Foreskin fibroblast (primary cell): ENCODE measurements at places on chromosomes 1 and 21.

GRCh38 chr1:107626073-107626796, 338.7 kb downstream of the VAV3 start:
- DNase-seq = no peak

DNA sequence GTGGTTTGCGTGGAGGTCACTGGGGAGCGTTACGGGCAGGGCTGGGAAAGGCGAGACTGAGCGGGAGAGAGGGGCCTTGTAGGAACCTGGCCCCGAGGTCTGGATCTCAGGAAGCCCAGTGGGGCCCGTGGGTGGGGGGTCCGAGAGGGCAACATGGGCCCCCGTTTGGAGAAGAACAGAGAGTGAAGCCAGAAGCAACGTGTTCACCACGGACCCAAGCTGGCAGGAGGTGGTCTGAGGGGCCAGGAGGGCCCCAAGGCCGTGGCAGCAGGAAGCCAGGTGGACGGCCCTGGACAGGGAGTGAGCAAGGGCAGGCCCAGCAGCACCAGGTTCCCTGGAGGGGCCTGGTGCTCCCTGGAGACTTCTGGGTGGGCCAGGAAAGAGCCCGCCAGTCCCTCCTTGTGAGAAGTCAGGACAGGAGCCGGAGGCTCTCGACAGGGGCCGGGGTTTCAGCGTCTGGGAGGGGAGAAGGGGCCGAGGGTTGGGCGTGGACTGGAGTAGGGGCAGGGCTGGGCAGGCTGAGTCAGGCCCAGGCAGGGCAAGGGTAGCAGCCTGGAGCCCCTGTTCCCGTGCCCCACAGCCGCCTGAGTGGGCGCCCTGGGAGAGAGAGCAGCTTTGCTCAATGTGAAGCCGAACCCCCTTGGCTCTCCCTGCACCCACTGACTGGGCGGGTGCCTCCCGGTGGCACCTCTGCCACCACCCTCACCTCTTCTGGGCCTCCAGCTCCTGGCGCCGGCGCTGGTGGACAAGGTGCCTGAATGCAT, 33.5 kb downstream of the CFAP74 start:
- DNase-seq = no peak

DNA sequence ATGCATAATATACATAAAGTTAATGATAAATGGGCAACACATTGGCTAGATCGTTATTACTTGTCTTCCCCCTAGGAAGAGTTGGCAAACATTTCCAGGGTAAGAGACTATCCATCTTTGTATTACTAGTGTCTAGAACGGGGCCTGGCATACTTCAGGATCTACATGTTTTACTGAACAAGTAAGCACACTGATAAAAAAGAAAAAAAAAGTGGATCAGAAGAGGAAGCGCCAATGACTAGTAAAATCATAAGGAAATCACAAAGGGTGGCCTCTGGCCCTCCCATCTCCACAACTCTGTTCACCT, 482 bp downstream of the TM2D1 start:
- no peak for DNase-seq

DNA sequence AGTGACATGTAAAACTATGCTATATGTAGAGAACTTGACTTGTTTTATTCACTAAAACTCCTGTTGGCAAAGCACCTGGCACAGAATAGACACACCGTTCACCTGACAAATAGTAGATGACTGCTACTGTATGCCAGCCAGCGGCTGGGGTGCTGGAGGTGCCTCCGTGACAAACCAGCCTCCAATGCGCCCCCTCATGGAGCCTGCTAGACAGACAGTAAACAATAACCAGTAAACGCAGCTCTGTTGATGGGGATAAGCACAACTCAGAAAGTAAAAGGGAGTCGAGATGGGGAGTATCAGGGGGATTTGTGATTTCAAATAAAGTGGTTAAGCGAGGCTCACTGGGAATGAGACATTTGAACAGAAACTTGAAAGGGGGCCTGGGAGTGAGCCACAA, 107.2 kb downstream of the PRDM2 start:
- DNase-seq = peak; percentile 62

DNA sequence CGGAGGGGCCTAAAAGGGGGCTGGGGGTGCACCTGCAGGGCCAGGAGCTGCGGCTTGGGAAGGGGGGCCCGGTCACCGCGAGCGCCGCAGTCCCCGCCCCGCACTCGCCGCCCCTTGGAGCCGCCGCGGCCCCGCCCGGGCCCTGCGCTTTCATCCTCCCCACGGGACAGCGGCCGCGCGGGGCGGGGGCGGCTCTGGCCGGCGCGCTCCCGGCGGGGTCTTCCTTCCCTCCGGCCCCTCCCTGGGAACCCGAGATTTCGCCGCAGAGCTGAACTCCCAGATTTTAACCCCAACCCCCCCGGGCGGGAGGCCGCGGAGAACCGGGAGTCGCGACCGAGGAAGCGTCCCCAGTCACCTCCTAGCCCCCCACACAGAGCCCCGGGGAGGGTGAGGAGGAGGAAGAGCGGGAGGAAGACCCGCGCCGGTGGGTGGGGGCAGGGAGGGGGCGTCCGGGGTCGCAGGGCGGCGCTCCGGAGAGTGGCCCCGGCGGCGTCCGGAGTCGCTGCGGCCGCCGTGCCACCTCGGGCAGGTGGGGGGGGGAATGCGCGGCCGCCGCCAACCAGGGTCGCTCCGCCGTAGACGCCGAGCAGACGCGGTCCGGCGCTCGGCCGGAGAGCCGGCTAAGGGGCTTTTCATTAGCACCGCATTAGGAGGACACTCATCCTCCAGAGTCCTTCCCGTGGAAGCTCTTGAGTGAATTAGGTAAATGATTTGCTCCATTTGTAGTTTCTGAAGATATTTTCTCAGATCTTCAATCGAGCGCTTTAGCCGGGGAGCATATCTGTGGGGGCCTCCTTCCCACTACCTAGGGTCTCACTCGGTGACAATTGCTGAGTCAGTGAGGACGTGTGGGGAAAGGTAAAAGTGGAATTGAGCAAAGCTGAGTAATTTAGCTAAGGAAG, 31.6 kb upstream of the NFIA start:
- no peak for DNase-seq

- no peak for DNase-seq
These were observed 5.6 kb upstream of the SLC5A9 start for GRCh38 chr1:48216941-48217340.

GRCh38 chr1:24300971-24301784, 18.0 kb upstream of the GRHL3 start:
- DNase-seq = peak; percentile 34

- DNase-seq = no peak
These were observed 172.6 kb upstream of the HMCN1 start for GRCh38 chr1:185561629-185562028.

- DNase-seq = no peak
These were observed 4.9 kb downstream of the CGN start for GRCh38 chr1:151516031-151516511.

GRCh38 chr1:35807614-35808449, at the start of gene AGO4:
Gene AGO4 (plus strand): TSS chr1:35808016. CDS start chr1:35808417, 401 bp downstream.
- DNase-seq = peak; percentile 81

DNA sequence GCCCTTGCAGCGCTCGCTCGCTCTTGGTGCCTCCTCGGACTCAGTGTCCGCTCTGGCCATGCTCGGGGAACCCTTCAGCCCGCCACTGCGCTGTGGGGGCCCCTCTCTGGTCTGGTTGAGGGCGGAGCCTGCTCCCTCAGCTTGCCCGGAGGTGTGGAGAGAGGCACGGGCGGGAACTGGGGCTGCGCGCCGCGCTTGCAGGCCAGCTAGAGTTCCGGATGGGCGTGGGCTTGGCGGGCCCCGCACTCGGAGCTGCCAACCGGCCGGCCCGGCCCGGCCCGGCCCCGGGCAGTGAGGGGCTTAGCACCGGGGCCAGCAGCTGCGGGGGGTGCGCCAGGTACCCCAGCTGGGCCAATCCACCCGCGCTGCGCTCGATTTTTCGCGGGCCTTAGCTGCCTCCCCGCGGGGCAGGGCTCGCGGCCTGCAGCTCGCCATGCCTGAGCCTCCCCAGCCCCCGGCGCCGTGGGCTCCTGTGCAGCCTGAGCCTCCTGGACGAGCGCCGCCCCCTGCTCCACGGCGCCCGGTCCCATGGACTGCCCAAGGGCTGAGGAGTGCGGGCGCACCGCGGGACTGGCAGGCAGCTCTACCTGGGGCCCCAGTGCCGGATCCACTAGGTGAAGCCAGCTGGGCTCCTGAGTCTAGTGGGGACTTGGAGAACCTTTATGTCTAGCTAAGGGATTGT, 217.0 kb upstream of the PKN2 start:
- DNase-seq = no peak

DNA sequence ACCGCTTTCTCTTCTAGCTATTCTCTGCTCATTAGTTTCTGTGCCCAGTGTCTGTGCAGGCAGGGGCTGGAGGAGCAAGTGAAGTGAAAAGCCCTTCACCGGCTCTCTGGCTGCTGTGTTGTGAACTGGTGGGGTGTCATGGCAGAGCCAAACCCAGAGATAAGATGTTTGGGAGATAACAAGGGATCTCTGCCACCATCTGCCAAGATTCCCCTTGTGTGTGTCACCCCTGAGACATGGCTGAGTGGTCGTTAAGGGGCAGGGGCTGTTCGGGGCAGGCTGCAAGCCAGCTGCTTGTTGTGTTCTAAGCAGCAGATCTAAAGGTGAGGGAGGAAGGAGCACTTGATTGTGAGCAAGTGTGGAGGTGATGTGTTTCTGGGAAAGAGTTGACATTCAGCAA, 24.5 kb downstream of the CNIH3 start:
- DNase-seq = no peak
